AG09319 (cell line): ENCODE measurements at places on chromosomes 12 and 14.

DNA sequence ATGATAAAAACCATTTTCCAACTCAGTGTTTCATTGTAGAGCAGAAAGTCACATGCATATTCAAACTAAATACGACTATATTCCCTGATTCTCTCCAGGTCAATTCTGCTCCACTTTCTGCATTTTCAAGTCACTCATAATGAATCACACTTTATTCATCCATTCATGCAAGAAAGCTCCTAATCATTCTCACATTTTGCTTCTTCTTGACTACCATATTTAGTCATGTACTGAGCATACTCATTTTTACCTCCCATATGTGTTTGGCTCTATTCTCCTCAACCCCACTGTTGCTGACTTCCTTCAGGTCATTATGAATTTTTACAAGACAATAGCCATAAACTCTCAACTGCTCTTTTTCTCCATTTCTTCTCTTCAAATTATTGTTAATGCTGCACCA, 43.4 kb upstream of the PIK3C2G start:
- no peak for DNase-seq

GRCh38 chr12:15716581-15716980, 72.6 kb downstream of the EPS8 start:
- no peak for DNase-seq

DNA sequence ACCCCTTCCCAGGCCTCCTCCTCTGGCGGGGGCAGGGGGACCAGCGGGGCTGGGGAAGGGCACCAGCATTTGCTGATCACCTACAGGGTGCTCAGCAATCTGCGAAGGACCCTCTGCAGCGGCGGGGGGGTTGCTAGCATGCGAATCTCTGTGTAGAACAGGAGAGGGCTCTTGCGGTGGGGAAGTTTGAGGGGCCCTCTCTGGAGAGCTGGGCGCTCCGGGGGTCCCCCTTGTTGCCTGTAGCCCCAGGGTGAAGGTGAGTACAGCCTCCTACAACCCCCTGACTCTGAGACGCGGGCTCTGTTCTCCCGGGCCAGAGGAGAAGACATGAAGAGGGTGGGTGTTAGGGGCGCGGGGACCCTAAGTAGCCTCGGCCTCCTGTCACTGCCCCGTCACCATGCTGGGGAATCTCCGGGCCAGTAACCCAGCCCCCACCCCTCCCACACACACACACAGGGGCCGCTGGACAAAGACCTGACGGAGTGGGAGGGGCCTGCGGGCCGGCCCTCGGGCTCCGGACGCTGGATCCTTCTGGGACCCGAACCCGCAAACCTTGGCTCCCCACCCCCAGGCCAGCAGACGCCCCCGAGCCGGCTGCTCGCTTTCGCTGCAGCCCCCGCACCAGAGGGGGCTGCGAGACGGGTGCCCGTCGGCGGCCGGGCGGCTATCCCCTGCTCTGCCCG, 734 bp downstream of the FIGNL2 start:
- DNase-seq = no peak

DNA sequence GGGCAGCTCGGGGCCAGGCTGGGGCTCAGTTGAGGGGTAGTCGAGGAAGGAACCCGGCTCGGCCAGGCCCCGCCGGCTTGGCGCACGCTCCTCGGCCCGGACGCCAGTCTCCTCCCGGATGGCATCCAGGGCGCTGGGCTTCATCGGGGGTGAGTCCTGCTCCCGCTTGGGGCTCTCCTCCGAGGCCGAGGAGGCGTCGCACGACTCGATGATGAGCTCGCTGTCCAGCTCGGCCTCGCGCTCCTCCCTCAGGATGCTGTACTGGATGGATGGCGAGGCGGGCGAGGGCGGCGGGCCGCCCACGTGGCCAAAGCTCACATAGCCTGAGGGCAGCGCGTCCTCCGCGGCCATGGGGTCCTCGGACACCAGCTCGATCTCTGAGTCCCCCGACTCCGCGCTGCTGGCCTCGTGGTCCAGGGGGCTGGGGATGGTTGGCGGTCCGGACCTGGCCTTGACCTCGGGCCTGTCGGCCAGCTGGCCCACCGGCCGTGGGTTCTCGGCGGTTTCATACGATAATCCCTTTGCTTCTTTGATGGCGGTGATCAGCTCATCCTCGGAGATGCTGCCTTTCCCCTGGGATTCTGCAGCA, 143.4 kb downstream of the RTN1 start:
- DNase-seq = no peak

GRCh38 chr12:64682572-64683277, 72.4 kb downstream of the RASSF3 start:
- no peak for DNase-seq

GRCh38 chr12:30813525-30814294, 59.0 kb upstream of the CAPRIN2 start:
- no peak for DNase-seq

DNA sequence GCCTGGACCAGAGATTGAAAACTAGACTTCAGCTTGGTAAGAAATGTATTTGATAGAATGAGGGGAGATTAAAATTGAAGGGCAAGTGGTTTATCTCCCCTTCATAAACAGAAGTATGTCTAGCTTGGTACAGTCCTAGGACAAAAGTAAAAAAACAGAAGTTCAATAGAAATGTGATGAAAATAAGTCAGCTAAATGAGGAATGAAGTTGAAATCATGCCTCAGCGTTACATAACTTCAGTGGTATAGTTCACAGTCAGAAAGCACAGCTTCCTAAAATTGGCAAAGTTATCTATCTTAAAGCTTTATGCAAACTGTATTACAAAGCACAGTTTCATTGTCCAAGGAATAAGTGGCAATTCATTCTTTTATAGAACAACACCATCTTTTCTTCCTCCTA, 90.2 kb upstream of the SYT10 start:
- no peak for DNase-seq
